ENCODE measurements at places on chromosomes 5 and 9.
A peak's percentile ranks its signal among the peaks of the same experiment; 100 is the strongest.

DNA sequence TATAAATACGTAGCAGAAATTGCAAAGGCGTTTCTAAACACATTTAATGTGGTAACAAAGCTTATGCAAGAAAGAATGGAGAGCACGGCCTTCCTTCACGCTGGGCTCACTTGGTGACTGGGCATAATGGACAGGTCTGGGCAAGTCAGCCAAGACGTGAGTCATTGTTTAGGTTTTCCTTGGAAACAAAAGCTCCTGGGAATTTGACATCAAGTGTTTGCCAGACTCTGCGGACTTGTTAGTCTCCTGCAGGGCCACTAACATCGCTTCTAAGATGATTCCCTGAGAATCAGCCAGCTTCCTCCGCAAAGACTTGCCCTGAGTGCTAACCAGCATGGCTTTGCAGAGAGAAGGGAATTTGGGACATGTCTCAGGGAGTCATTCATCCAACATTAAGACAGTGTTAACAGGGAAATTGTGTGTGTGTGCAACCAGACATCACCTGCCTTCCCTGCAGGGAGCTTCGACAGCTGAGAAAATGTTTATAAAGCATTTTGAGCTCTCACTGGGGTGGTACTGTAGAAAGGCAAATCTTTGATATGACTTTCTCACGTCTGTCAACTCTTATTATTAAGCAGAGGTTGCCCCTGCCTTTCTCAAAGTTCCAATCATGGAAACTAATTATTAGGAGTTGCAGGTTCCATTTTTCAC is 182.5 kb downstream of the NTRK2 start:
- DNase-seq, result no peak

GRCh38 chr5:60207040-60207439 is 313.5 kb upstream of the PDE4D start:
- no peak for DNase-seq

DNA sequence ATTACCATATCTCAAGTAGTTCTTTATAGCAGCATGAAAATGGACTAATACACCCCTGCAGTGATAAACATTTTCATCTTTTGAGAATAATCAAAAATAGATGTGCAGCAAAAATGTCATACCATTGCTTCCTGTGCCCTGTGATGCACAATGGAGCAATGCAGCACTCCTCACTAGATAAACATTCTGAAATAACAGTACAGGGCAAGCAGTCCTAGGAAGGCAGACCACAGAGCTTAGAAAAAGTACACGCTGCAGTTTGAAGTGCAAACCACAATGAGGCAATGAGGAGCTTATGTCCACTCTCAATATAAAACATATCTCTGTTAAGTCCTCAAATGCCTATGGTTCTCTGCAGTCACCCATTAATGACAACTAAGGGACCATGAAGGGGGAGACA is 367.6 kb downstream of the PDE4D start:
- DNase-seq, result no peak

DNA sequence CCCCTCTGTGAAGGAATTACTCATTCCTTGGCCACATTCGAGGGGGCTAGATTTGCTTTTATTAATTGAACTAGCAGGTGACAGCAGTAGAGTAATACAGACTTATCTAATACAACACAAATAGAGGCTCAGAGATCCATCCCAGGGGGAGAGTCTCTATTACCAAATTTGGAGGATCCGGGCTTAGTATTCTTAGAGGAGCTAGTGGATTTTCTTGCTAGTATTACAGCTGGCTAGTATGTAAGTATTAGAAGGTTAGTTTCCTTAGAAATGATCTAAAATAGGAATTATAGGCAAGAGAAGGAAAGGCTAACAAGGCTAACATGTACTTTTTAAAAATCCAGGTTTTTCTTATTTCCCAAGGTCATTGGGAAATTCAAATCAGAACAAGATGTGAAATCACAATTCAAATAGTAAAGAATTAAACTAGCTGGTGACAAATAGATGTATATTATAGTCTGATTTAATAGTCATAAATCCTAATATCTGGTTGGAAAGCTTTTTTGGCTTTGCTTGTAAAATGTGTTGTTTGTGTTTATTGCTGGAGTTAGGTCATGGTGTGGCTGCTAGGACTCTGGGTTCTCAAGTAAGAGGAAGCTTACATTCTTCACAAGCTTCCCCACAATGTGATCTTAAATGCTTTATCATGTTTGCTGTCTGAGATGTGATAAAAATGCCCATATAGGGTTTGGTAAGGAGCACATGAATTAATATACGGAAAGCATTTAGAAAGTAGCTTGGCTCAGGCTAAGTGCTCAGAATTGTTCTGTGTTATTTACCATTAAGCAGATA is 160.4 kb upstream of the MPDZ start:
- DNase-seq, result no peak

- DNase-seq, result no peak
Observed at GRCh38 chr5:136006761-136007251, 22.0 kb upstream of the TGFBI start.

DNA sequence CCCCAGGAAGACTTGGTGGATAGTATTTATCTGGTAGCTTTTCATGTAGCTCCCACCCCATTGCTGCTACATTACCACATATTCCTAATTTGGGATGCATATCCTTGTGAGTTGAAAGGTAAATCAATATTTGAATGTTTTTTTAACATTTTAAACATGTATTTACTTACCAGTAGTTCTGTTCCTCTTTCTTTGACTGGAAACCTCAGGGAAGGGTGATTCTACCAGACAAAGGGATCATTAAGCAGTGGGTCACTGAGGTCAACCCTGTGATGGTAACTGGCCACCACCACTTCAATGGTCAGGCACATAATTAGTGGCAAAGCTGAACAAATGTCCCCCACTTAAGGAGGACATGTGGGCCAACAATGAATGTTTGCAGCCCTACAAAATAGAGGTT is 27.2 kb upstream of the KLF9 start:
- DNase-seq, result no peak

DNA sequence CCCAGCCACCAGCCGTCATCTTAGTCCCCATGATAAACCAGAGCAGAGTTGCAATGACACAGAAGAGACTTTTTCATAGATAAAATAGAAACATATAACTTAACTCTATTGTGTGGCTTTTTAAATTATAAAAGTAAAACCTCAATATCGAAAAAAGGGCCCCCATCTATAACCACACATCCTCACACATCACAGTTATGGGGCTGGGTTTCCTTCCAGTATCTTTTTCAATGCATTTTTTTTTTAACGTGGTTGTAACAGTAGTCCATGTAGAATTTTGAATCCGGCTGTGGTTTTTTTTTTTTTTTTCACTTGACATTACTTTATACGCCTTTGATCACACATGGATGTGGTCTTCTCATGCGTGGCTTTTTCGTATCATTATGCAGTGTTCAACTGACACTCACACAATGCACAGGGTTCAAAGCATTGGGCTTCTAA is 77.4 kb downstream of the CFAP77 start:
- peak; percentile 49 for DNase-seq

GRCh38 chr5:160209917-160210316 is 19.4 kb upstream of the FABP6 start:
- no peak for DNase-seq

- no peak for DNase-seq
Observed at GRCh38 chr5:77015938-77016569, 14.2 kb upstream of the AGGF1 start.

DNA sequence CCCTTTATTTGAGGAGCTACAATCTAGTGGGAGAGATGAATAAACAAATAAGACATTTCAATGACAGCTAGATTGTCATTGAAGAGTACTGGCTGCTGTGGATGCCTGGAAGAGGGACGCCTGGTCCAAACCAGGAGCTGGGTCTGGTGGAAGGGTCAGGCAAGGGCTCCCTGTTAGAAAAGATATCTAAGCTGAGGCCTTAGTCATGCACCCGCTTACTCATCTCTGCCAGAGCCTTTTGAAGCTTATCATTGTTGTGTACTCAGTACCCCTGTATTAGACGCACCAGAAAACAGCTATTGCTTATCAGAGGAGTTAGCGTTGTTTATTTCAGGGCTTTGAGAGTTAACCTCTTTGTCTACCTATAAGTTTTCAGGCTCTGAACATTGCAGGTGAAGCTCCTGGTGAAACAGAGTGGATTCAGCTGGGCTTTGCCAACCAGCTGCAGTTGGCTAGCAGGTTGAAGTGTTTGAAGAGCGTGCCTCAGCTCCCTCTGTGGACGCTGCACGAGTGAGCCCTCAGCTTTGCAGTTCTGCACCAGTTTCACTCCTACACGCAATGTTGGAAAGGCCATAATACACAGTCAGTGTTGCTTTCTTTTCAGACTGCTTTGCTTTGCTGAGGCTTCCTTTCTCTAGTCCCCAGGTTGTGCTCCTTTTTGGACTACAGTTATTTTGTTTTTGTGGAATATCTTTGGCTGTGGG is 5.6 kb upstream of the GPR151 start:
- no peak for DNase-seq

All from activated CD4-positive, alpha-beta T cell treated with anti-CD3 and anti-CD28 coated beads, Interleukin-2, amount 10 ng/mL, durations not matched to agents 7 days and 5 days (primary cell).